Activated T-helper 2 cell treated with anti-CD3 and anti-CD28 coated beads, Interferon-gamma antibody, Interleukin-2, Interleukin-4, amounts not matched to agents 10 μg/mL and 5 μg/mL and 100 μg/mL, durations not matched to agents 14 hours and 24 hours and 36 hours (primary cell): ENCODE measurements at places on chromosomes 7 and 10. TPM values are rescaled to one million over a fixed set of nuclear protein-coding genes. Genes with fewer than 3 reads are reported as not detected.

DNA sequence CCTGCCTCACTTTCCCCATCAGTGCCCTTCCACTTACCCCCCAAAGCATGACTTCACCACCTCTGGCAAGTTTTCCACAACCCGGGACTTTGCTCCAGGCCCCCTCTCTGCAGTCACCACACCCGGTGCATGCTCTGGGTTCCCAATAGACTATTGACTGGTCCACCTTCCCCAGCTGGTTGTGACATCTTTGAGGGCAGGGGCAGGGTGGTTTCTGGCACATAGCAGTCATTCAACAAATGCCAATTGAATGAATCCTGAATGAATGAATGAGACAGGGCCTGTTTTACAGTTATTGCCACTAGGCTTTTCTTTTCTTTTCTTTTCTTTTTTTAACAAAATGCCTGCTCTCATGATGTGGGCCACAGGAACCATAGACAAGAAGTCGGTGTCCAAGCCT lies 28.8 kb upstream of the DOCK1 start:
- H3K36me3 ChIP-seq: no peaks in the 10 kb centered on the region
- no peak overlapping the region for H3K4me3 ChIP-seq
- no peaks in the 10 kb centered on the region for H3K27me3 ChIP-seq

DNA sequence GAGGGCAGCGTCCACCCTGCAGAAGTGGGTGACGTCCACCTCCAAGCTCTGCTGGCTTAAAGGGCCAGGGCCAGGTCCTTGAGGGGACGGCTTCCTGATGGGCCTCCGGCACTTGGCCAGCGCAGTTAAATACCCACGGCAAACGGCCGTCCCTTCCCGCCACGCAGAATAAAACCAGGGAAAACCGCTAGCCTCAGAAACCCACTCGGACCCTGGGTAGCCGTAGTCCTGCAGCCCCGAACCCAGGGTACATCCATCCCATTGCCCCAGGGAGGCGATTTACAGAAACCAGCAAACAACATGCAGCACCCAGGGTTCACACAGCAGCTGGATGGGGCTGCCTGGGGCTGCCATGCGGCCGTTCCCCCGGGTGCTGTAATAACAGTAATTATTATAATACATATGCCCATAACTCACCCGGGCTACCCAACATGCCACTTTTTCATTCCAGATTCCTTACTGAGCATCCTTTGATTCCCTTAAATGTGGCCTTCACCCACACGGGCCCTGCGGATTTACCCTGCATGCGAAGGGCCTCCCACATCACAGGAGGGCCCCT lies 81.5 kb upstream of the PDGFA start:
- H3K27ac ChIP-seq: peak overlapping the region; percentile 99
- peak overlapping the region; percentile 74 for H3K4me3 ChIP-seq
- peaks cover 40% of the 10 kb centered on the region for H3K36me3 ChIP-seq
- DNase-seq: no peak
- no peaks in the 10 kb centered on the region for H3K27me3 ChIP-seq
- peaks cover 37% of the 10 kb centered on the region for H3K4me1 ChIP-seq

- no peak overlapping the region for H3K4me3 ChIP-seq
- H3K27ac ChIP-seq: no peak overlapping the region
- H3K36me3 ChIP-seq: no peaks in the 10 kb centered on the region
- no peak for DNase-seq
Measured at GRCh38 chr7:52311886-52312285, 723.5 kb upstream of the POM121L12 start.

DNA sequence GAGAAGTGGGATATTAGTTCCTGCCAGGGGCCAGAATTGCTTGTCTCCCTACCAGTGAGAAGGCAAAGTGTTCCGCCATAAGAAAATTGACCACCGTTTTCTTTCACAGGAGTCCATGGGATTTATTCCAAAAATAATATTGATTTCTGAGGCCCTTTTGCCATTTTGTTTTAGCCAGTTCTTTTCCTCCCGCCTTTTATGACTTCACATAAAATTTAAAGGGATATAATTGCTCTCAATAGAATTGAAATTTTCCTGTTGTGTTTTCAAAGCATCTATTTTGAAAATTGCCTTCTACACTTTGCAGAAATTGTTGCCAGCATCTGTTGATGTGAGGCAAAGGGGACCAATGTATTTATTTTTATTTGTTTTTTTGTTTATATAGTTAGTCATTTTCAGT lies 53.6 kb downstream of the PLCE1 start:
- no peak for DNase-seq
- H3K4me3 ChIP-seq: no peak overlapping the region
- H3K27me3 ChIP-seq: peaks cover 5% of the 10 kb centered on the region

GRCh38 chr7:111290419-111290818 lies 199.5 kb downstream of the LRRN3 start:
- no peak for DNase-seq
- H3K36me3 ChIP-seq: no peaks in the 10 kb centered on the region
- H3K4me3 ChIP-seq: no peak overlapping the region
- H3K27ac ChIP-seq: no peak overlapping the region
- H3K4me1 ChIP-seq: peaks cover 4% of the 10 kb centered on the region

GRCh38 chr10:98377536-98377935 lies 37.4 kb downstream of the PYROXD2 start:
- no peaks in the 10 kb centered on the region for H3K4me1 ChIP-seq
- H3K4me3 ChIP-seq: no peak overlapping the region
- no peak for DNase-seq
- peaks cover 11% of the 10 kb centered on the region for H3K27me3 ChIP-seq
- no peak overlapping the region for H3K27ac ChIP-seq

DNA sequence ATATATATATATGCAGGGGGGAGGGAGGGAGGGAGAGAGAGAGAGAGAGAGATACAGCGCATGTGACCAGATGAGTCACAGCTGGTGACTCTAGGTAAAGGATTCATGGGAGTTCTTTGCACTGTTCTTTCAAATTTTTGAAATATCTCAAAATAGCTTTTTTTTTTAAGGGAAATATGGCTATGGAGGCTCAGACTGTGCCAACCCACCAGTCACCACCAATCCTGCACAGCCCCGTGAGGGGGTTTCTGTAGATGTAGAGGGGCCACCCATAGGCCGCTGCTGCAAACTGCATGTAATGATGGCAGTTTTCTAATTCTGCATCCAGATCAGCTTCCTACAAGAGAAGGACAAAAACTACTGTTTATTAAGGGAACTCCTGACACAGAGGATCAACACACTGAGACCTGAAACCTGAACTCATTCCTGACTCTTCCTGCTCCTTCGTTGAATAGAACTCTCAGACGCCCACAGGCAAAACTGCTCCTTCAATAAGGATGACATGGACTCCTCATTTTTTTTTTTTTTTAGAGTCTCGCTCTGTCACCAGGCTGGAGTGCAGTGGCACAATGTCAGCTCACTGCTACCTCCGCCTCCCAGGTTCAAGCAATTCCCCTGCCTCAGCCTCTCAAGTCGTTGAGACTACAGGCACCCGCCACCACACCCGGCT lies 17.3 kb downstream of the DAGLB start:
- peaks cover 50% of the 10 kb centered on the region for H3K36me3 ChIP-seq
- H3K27ac ChIP-seq: no peak overlapping the region
- no peaks in the 10 kb centered on the region for H3K27me3 ChIP-seq

DNA sequence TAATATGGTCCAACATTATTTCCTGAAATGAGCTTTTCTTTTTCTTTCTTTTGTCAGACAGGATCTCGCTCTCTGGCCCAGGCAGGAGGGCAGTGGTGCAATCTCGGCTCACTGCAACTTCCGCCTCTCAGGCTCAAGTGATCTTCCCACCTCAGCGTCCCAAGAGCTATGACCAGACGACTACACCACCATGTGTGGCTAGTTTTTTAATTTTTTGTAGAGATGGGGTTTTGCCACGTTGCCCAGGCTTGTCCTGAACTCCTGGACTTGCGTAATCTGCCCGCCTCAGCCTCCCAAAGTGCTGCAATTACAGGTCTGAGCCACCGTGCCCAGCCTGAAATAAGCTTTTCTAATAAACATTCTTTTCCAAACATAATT lies 48.6 kb downstream of the CUL2 start:
- no peak overlapping the region for H3K4me3 ChIP-seq
- H3K27me3 ChIP-seq: no peaks in the 10 kb centered on the region
- no peak for DNase-seq
- H3K4me1 ChIP-seq: peaks cover 8% of the 10 kb centered on the region
- H3K36me3 ChIP-seq: peaks cover 55% of the 10 kb centered on the region

DNA sequence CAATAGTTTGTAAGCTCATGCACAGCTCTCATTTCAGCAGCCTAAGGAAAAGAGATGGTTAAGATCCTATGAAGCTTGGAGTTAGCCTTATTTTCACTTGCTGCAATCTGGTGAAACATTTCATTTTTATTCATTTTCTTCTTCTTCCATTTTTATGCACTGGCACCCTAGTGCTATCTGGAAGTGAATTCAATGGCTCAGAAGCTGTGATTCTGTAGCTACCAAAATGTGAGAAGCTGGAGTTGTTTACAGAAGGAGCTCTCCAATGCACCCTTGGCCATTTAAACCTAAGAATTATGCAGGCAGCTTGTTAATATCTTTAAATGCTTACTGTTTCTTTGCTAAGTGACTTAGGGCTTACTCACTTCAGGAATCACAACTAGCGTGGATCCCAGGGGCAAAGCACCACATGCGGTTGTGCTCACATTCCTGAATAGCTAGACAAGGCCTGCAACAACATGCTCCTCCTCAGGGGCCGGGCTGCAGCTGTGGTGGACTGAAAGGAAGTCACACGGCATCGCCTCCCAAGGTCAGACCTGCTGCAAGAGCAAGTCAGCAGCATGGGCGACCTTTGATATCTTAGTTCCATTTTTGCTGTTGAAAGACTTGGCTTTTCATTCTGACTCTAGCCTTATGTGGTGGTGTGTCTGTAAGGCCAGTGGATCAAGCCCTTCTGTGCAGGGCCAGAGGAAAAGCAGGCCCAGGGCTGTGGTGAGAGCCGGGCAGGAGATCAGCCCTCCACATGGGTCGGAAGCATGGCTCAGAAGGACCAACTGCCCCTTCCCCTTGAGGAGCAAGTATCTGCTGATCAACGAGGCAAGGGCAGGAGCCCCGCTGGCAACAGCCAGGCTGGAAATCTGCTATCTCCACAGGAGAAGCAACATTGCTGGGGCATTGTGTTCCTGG lies 91.9 kb upstream of the MBL2 start:
- H3K4me3 ChIP-seq: no peak overlapping the region
- no peak overlapping the region for H3K27ac ChIP-seq
- no peaks in the 10 kb centered on the region for H3K4me1 ChIP-seq
- no peak for DNase-seq
- no peaks in the 10 kb centered on the region for H3K27me3 ChIP-seq

DNA sequence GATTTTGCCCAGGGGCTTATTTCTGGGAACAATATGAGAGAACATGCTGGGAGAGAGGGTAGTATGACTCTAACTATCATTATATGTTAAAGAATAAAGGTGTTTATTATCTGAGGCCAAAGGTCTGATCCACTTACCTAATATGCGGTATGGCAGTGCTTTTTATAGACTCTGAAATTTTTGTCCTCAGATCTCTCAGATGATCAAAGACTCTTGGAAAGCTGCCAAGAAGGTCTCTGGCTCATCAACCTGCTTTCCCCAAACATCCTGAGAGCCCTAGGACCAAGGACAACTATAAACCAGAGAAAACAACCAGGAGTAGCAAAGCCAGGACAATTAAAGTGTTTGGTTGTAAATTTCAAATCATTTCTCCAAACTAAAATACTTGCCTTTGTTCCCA lies 255.7 kb upstream of the LRRN3 start:
- H3K4me3 ChIP-seq: no peak overlapping the region
- DNase-seq: no peak
- H3K27ac ChIP-seq: no peak overlapping the region

GRCh38 chr10:24908793-24909423 lies 43.5 kb downstream of the PRTFDC1 start:
- H3K27me3 ChIP-seq: no peaks in the 10 kb centered on the region
- peaks cover 7% of the 10 kb centered on the region for H3K4me1 ChIP-seq
- H3K4me3 ChIP-seq: no peak overlapping the region

- peaks cover 18% of the 10 kb centered on the region for H3K4me1 ChIP-seq
- H3K36me3 ChIP-seq: peaks cover 6% of the 10 kb centered on the region
- H3K4me3 ChIP-seq: no peak overlapping the region
- H3K27me3 ChIP-seq: no peaks in the 10 kb centered on the region
- no peak for DNase-seq
Measured at GRCh38 chr10:14728346-14728745, 46.4 kb downstream of the FAM107B start.

GRCh38 chr7:31805209-31805818 lies 118.3 kb downstream of the PPP1R17 start:
- DNase-seq: no peak
- H3K27me3 ChIP-seq: no peaks in the 10 kb centered on the region

Gene EGFR
- total RNA-seq: not detected in 2 replicates

Gene CCDC3
- total RNA-seq: 0.09 and 0.11 TPM in 2 replicates

Gene MYH16
- not detected in 2 replicates for total RNA-seq

Gene ADIRF
- total RNA-seq: not detected in 2 replicates

Gene GDF2
- not detected in 2 replicates for total RNA-seq

Gene MRPS16
- 145 and 152 TPM in 2 replicates for total RNA-seq

Gene TFR2
- total RNA-seq: 16.7 and 19.7 TPM in 2 replicates

Gene HACD1
- 6.0 and 6.6 TPM in 2 replicates for total RNA-seq

Gene ZNF107
- 12.8 and 13.1 TPM in 2 replicates for total RNA-seq

Gene MMRN2
- total RNA-seq: not detected in 2 replicates

Gene UNC5B
- total RNA-seq: 0.07 TPM in 1 of 2 replicates, not detected in the other
